ENCODE measurements at places on chromosomes 5 and 9.

GRCh38 chr9:70411121-70411929, 3.1 kb downstream of the KLF9 start:
- DNase-seq, result no peak

- DNase-seq, result no peak
Observed at GRCh38 chr5:97119007-97119390, 23.4 kb downstream of the LIX1 start.

GRCh38 chr5:19208397-19208796, 779.6 kb downstream of the CDH18 start:
- no peak for DNase-seq

DNA sequence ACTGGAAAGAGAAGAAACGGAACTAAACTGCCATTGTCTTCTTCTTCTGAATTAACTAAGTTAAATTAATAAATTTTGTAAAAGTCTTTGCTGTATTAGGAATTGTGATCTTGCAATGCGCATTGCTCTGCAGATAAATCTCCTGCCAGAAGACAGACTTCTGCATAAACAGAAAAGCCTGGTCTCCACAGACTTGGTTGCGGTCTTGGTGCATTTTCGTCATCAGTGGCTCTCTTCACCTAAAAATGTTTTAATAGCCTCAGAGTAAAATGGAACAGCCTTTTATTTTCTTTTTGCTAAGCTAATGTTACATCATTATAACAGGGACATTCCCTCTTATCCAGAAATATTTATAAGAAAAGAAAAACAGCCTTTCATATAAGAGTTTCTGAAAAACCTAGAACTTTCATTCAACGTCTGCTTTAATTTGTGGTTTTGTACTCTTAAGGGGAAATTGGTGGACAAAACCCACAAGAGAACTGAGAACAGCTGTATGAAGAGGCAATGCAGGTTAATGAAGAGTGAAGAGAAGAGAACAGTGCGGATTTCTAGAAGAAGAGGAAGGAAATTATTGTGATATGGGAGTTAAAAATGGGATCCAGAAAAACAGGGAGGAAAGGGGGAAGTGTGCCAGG, 10.1 kb downstream of the IFNA5 start:
- DNase-seq, result no peak

- no peak for DNase-seq
Observed at GRCh38 chr9:113964495-113965170, 88.5 kb downstream of the ZNF618 start.

DNA sequence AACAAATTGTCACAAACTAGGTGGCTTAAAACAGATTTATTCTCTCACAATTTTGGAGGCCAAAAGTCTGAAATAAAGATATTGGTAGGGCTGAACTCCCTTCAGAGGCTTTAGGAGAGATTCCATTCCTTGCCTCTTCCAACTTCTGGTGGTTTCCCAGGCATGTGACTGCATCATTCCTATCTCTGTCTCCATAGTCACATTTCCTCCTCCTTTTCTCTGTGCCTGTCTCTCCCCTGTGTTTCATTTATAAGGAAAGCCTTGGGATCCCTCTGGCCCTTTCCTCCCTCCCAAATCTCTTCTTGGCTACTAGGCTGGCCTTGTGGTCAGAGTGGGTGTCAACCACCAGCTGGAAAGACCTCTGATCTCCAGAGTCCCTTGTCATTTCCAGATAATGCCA, 78.2 kb downstream of the SNX18 start:
- no peak for DNase-seq

DNA sequence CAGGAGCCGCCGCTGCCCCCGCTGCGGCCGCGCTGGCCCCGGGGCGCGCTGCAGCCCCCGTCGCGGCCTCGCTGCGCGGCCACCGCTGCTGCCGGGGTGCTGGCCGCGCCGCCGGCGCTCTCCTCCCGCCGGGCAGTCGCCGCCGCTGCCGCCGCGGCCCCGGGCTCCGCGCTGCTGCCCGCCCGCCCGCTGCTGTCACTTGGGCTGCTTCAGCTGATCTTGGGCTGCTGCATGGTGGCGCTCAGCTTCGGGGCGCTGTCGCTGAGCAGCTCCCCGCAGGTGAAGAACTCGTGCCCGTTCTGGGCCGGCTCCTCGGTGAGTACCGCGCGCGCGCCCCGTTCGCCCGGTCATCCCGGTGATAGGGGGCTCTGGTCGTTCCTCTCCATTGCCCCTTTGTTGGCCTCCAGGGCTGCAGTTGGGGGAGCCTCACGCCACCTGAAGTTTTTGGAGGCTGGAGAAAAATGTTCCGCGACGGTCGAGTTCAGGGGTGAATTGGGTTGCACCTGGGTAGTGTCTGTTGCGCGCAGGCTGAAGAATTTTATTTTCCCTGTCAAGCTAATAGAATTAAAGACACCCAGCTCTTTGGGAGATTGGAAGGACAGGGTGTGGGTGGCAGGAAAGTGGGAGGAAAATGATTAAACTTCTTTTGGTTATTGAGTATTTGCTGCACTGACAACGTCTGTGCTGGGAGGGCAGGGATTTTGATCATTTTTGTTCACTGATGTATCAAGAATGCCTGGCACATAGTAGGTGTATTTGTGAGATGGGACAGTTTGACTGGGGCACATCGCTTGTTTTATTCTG, 596 bp downstream of the ENTREP1 start:
- no peak for DNase-seq

DNA sequence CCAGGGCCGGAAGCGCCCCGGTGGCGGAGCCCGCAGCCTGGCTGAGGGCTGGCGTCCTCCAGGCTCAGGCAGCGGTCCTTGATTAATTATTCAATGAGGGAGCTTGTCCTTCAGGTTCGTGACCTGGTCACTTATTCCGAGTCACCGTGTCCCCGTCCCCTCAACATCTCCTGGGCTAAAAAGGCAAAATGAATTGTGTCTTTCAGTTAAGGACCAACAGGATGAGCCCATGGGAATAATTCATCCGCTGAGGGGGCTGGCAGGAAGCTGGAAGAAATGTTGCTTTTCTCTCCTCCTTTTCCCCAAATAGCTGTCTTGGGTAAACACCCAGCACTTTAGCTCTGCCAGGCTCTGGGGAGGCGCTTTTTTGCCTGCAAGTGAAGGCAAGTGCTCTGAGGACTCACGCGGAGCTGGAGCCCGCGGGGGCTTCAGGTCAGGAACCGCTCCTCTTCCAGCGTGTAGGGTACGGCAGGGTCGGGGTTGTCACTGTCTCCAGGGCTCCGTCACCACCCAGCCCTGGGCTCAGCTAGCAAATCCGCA, 13.1 kb downstream of the KCNT1 start:
- no peak for DNase-seq

GRCh38 chr5:74378464-74378863, 262.1 kb downstream of the ENC1 start:
- no peak for DNase-seq

DNA sequence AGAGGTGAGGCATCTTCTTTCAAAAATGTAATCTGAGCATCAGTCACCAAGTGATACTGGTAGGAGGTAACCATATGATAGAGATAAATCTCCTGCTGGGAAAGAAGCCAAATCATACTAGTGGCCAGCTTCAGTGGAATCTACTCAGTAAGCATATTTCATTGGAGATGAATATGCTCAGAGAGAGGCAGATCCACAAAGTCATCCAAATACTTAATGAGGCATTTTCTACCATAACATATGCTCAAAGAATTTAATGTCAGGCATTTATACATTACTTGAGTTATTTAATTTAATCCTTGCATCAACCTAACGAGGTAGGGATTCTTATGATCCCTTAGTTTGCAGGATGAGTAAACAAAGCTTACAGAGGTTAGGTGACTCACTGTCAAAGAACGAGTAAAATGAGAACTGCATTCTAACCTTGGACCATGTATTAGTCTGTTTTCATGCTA, 50.9 kb upstream of the DMRTA1 start:
- no peak for DNase-seq

- no peak for DNase-seq
Observed at GRCh38 chr9:13447843-13448422, 168.4 kb upstream of the MPDZ start.

DNA sequence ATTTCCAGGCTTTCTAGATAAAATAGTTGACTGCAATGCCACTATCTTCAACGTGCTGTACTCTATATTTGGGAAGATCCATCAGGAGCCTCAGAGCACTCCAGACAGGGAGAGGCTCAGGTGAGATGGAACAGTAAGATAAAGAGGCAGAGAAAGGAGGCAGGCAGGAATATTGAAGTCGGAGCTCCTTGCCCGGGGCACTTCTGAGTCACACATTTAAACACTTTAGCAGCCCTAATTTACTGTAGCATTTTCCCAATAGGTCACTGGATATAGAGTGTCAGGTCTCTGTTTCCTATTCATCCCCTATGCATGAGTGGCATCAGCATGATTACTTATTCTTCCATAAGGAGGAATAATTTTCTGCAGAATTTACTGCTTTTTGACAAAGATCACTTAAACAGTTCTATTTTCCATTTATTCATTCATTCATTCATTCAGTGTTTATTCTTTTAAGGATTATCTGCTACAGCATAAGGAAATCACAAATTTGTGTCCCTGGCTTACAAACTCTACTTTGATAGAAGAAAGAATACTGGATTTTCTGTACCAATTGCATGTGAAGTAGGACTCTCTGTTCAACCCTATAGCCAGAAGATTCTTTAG, 170.7 kb downstream of the MAPKAP1 start:
- no peak for DNase-seq

DNA sequence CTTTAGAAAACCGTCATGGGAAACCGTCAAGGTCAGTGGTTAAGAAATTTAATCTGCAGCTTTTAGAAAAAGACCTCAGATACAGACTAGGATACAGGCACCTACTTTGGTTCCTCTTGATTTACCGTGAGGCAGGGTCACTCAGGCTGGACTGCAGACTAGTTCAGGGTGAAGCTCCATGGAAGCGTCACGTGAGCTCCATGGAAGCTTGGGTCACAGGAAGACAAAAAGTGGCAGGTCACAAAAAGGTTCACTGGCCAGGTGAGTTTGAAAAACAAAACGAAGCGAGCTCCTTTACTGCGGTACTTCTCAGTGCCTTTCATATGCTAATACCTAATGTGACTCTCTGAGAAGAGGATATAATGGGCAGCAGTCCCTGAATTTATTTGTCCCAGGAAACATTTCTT, 43.0 kb downstream of the PRRC2B start:
- no peak for DNase-seq

GRCh38 chr9:110126986-110127864, 80.7 kb downstream of the C9orf152 start:
- no peak for DNase-seq

DNA sequence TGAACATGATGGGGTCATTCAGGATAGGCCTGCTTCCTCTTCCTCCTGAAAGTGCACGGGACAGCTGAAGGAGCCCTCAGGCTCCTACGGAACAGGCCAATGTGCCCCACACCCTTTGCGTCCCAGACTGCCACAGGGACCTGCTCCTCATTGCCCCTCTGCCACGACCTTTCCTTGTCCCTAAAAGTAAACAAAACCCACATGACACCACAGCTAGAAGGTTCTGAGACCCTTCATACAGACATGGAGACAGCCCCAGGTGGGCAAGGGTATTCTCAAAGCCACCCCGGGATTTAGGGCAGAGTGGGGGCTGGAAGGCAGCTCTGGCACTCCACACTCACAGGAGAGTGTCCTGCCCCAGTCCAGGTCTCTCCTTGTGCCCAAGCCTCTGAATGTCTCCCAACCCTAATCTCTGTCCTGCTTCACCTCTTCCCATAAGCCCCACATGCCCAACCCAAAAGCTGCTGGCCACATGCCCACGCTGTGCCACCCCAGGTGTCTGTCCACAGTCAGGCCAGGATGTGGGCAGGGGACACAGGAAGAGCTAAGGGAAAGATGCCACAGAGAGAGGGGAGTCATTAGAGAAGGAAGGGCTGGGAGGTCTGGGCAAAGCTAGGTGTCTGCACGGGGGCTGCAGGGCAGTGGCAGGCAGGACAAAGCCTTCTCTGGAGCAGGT, 800 bp downstream of the AMBP start:
- DNase-seq, result no peak

GRCh38 chr5:159094745-159095144, 5.0 kb downstream of the EBF1 start:
- no peak for DNase-seq

GRCh38 chr9:33719581-33720374, 75.6 kb upstream of the PRSS3 start:
- no peak for DNase-seq

DNA sequence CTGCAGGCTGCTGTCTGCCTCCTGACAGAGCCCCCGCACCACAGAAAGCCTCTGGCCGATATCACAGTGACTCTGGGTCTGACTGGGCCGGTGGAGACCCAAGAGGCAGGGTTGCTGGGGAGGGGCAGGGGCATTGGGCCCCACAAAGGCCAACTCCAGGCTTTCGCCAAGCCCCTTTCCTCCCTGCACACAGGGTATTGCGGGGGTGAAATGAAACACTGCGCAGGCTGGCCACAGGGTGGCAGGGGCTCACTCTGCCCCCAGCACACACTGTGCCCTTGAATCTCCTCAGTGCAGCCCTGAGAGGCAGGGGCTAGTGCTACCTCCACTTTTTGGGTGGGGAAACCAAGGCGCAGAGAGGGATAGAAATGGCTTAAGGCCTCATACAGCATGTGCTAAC, 44.6 kb downstream of the BARX1 start:
- no peak for DNase-seq

GRCh38 chr5:122473138-122473843, 161.3 kb downstream of the SNCAIP start:
- DNase-seq, result no peak

- no peak for DNase-seq
Observed at GRCh38 chr5:103667068-103667467, 104.5 kb upstream of the NUDT12 start.

DNA sequence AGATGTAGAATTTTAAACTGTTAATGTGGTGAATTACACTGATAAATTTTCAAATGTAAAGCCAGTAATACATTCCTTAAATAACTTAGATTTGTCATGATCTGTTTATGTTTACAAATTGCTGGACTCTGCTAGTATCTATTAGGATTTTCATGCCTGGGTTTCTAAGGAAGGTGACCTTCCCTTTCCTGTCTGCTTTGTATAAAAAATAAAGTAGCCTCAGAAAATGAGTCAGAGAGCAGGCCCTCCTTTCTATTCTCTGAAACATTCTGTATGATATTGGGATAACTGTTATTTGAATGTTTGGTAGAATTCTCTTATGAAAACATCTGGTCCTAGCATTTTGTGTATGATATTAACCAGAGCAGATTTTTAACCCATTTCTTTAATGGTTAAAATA, 255.3 kb downstream of the SYK start:
- no peak for DNase-seq

DNA sequence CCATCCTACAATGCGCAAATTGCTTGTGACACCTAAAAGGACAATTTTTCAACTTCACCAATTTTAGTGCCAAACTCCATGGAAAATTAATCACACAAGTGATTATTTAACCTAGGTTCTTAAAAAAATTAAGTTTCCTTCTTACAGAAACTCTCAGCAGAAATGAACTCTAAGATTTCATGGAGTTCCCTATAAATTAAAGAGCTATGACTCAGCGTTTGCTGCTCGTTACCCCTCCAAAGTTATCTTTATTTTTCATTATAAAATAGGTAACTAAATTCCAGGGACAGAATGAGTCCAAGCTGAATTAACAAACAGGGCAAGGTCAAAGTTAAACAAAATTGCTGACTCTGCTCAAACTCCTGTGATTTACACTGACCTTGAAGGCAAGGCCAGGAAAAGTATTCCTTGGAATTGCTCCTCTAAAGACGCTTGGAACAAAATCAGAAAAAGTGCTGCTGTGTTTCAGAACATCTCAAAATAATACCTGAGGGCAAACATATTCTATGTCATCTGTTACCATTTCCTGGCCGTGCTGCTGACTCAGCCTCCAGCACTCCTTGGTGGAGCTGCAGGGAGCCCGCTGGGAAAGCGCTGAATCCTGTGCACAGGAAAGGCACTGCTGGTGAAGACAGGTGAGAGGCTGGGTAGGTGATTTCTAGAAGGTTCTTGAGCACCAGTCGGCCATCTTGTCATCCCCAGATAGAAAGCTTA, 2.5 kb upstream of the CMBL start:
- no peak for DNase-seq

GRCh38 chr9:90946982-90947381, 145.4 kb downstream of the SYK start:
- DNase-seq, result no peak
